ENCODE measurements at places on chromosomes 12 and 14.

DNA sequence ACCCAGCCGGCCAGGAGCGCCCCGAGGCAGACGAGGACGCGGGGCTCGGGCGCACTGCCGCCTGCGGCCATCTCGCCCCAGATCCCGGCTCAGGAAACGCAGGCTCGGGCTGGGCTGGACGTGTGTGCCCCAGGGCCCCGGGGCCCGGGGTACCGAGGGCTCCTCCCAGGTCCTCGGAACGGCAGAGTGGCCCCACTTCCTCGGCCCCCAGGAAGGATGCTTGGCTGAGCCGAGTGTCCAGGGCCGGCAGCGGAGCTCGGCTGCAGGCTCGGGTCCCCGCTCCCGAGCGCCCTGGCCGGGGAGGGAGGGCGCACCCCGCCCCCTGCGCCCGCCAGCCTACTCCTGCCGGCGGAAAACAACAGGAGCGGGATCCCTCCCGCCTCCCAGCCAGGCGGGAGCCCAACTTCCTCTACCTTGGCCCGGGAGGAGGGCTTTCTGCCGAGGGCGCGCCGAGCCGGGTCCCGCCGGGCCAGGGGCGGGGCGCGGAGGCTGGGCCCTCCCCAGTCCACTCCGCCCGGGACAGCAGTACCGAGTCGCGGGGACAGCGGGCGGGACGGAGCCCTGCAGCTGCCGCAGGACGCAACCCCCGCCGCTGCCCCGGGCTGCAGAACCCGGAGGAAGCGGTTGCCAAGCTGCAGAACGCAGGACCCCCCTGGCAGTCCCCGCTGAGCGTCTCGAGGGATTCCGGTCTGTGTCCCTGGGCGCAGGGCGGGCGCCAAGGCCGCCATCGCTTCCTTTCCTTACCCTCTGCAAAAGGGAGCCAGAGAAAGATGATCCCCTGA, at the start of gene VSIG10:
TSS of gene VSIG10 (minus strand) at position 411 of the 782 bp plus-strand sequence. CDS start at position 71, 340 bp downstream.
- DNase-seq, result peak; percentile 38

DNA sequence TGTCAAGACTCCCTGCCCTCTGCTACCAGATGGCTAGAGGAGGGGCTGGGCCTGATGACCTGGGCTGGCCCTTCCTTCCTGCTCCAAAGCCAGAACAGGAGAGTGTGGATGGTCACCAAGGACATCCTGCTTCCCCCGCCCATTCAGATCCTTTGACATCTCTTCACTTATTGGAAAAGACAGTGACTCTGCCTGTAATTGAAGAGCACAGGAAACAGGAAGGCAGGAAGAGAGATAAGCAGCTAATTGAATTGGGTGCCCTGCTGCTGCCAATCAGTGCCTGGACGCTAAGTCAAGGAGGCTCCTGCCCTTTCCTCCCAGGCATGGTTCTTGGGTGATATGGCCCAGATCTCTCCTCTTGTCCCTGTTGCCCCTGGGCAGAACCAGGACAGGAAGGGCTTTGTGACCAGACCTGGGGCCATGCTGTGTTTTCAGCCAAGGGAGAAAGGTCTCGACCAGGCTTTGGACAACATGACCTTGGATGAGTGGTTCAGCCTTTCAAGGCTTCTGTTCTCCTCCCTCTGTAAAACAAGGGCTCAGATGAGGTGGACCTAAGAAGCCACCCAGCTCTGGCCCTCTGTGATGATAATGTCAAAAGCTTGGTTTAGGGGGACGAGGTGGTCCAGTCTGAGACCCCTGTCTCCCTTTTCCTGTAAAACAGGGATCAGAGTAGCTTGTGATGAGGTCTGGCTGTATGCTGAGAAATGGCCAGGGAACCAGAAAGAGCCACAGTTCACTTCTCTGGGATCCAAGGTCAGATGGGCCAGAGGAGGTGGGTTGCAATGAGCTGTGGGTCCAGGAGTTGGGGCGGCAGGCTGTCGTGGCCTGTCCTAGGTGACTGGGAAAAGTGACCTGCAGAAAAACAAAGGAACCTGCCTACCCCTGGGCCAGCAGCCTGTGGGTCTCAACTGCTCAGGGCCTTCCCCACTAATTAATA, 38.8 kb downstream of the FAM222A start:
- no peak for DNase-seq

GRCh38 chr12:15733136-15733535, 56.1 kb downstream of the EPS8 start:
- DNase-seq, result no peak

DNA sequence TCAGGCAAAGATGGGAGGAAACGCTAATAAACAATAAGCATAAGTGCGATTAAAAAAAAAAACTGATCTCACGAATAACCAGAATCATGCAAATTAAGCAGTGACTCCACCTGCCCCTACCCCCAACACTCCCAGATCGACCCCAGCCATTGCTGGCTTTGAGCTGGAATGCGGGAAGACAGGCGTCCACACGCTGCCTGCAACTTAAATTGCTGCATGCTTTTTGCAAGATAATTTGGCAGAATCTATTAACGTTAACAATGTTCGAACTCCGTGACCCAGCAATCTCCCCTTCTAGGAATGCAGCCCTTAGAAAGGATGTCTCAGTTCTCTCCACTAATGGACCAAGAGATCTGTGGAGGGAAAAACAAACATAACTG, 935 bp upstream of the CKB start:
- DNase-seq, result no peak

GRCh38 chr14:99463974-99464373, 16.7 kb downstream of the SETD3 start:
- no peak for DNase-seq

DNA sequence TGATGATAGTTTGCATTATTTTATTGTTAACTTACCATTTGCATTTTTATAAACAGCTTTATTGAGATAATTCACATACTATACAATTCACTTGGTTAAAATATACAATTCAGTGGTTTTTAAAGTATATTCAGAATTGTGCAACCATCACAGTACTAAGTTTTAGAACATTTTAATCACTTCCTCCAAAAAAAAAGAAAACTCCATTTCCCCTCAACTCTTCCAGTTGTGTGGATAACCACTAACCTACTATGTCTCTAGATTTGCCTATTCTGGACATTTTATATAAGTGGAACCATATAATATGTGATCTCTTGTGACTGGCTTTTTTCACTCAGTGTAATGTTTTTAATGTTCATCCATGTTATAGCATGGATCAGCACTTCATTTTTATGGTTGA, 41.3 kb downstream of the WNK1 start:
- no peak for DNase-seq

- DNase-seq, result no peak
These were observed 35.8 kb downstream of the USP15 start for GRCh38 chr12:62296001-62296400.

GRCh38 chr12:41511247-41511646, 323.1 kb downstream of the PDZRN4 start:
- no peak for DNase-seq

DNA sequence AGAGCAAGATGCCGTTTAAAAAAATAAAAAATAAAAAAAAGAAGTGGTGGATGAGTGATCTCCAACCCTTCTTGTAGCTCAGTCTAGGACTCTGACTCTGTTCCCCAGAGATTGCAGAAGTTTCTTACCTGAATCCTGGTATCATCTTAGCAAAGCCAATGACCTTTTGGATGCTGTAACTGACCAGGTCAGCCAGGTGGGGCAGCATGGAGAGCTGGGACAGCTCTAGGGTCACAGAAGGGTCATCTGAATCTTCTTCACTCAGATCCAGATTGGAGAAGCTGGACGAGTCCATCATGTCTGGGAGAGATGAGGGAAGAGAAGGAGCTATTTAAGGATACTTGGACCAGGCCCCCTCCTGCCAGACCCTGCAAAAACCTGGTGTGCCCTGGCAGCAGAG, 35.8 kb upstream of the HDAC7 start:
- no peak for DNase-seq

DNA sequence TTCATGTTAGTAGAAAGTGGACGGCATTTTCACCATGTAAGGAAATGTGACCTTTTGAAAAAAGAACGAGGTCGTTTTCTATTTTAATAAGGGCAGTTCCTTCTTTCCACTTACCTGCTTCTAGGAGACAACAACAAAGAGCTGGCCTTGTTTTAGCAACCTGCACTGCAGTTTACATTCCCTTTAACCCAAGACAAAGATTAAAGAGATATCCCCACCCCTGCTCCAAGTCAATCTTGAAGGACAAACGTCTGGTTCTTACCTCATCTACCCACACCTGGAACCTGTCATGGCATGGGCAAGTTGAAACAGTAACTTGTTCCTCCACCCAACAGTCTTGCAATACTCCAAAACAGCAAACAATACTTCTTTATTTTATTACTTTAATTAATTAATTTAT, 32.7 kb downstream of the ZCCHC8 start:
- DNase-seq, result no peak

GRCh38 chr14:86847140-86847539, 1145.8 kb downstream of the GALC start:
- no peak for DNase-seq

DNA sequence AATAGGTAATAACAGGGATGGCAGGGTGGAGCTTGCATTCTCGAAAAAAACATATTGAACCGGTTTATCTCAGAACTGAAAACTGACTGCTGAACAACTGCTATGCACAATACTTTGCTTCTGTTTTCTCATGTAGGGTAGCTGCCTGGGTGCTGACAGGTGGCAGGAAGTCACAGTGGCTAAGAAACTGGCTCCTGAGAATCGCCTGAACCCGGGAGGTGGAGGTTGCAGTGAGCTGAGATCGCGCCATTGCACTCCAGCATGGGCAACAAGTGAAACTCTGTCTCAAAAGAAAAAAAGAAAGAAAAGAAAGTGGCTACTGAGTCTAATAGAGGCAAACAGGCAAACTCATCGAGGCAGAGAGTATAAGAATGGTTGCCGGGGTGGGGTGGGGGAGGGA, 113.1 kb downstream of the CCDC60 start:
- DNase-seq, result no peak

DNA sequence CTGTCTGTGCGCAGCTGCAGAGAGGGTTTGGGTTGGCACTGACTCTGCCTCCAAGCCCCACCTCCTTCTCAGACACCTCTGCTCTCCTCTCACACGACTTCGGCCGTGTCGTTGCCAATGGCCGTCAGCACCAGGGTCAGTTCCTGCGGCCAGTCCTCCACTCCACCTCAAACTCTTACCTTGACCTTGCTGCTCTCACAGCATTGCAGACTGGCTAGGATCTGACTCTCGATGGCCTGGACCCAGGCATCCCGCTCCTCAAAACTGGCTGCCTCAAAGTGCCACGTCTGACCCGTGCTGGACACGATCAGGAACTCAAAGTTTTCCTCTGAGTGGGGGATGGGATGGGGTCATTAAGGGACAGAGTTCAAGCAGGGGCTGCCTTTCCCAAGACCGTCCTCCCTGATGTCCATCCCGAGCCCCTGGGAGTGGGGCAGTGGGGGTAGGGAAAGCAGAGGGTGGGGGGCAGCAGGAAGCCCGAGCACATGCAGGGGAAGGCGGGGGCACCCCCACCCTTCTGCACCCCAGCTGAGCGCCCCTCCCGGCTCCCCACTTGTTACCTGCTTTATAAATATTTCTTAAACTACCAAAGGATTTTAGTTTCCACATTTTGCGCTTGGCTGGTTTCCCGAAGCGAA, 10.7 kb downstream of the AGAP2 start:
- no peak for DNase-seq

DNA sequence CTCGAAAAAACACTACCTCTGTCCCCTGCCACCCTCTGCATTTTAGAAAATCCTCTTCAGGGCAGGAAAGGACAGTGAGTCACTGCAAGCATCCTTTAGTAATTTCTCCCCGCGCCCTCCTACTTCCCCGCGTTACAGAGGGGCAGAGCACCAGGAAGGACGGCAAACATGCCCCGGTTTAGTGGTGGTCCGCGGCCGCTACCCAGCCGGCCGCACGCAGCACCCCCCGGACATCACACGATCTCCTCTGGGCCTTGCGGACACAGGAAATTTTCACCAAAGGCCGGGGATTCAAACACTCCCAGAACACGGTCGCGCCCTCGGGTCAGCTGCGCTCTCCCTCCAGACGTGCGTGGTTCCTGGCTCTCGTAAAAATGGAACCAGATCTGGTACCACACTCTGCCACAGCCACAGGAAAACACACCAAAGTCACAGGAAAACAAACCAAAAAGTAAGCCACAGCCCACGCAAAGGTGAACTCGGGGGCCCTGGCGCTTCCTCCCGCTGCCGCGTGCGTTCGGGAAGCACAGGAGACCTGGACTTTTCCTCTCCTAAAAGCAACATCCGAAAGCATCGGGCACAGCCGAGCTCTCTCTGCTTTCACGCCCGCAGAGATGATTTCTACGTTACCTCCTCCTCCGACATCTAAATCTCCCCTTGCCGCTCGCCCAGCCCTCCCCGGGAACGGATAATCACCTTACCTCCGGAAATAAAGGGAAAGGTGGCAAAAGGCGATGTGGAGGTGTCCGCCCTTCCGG, 839 bp downstream of the SLC38A1 start:
- peak; percentile 34 for DNase-seq

GRCh38 chr12:42326541-42327226, 717 bp downstream of the PPHLN1 start:
- peak; percentile 23 for DNase-seq

DNA sequence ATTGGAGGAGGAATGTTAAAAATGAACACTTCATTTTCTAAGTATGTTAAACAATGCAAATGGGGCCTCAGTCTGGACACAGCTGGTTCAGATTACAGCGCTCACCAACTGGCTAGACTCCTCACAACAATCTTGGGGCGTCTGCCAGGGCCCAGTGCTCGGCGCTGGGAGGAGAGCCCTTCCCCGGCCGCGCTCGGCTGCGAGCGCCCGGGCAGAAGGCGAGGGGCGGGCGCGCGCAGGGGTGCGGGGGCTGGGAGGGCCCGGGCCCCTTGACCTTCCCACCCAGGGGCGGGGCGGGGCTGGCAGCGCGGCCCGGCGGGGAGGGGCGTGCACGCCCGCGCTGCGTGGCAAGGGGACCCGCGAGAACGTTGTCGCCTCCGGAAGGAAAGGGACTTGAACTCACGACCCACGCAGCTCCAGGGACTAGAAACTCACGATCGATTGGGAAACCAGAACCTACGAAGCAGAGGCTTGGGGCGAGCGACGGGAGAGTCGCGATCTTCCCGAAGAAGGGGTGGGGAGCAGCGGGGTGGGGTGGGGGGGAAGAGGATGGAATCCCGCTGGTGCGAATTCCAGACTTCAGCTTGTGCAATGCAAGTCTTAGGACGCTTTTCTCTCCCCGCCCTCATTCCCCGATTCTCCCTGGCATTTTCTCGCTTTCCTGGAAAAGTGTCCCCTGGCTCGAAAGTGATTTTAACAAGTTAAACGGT, at the start of gene FBLN5:
TSS of gene FBLN5 (minus strand) at position 220 of the 710 bp plus-strand sequence. CDS start 465 bp downstream, outside the sequence.
- peak; percentile 84 for DNase-seq

DNA sequence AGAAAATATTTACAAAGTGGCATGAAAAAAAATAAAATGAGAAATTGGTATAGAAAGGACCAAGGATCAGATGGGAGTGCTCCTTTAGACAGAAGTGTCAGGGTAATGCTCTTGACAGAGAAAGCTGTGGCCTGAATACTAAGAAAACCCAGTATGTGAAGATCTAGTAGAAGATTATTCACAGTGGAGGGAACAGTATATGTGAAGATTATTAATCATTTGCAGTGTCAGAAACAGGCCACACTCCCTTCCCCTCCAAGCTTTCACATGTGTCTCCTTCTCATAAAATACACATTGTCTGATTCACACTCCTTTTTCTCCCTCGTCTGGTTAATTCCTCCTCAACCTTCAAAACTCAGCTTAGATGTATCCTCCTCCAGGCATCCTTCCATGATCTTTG, 41.3 kb downstream of the CAPS2 start:
- no peak for DNase-seq
